WTC11 (cell line): ENCODE measurements at places on chromosomes 2 and 18.
A peak's percentile ranks its signal among the peaks of the same experiment; 100 is the strongest.

DNA sequence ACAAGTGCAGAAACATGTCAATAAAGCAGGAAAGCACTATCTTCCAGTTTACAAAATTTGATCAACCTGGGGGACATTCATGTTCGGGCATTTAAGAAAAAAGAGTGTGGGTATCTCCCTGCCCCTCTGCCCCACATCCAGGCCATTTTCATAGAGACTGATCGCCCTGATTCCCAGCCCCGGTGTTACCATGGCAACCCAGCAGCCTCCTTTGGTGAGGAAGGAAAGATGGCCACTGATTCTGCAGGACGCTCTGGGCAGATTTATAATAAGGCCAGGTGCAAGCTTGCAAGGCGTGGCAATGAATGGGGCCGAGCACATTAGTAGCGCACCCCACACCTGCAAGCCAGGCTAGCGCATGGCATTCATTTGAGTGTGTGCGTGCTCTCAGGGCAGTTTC is 36.7 kb upstream of the ARL4C start:
- no peaks in the 10 kb centered on the region for H3K27me3 ChIP-seq
- H3K4me3 ChIP-seq: no peak overlapping the region
- DNase-seq: no peak
- peaks cover 7% of the 10 kb centered on the region for H3K36me3 ChIP-seq
- H3K27ac ChIP-seq: no peak overlapping the region
- H3K4me1 ChIP-seq: peaks cover 19% of the 10 kb centered on the region

GRCh38 chr2:198873503-198874471 is 584.0 kb downstream of the SATB2 start:
- no peaks in the 10 kb centered on the region for H3K4me1 ChIP-seq
- no peaks in the 10 kb centered on the region for H3K27me3 ChIP-seq
- no peak overlapping the region for H3K27ac ChIP-seq
- H3K36me3 ChIP-seq: 0 out of 2 replicates have a peak, but pooled peaks cover 5% of the 10 kb centered on the region
- no peak overlapping the region for H3K4me3 ChIP-seq

DNA sequence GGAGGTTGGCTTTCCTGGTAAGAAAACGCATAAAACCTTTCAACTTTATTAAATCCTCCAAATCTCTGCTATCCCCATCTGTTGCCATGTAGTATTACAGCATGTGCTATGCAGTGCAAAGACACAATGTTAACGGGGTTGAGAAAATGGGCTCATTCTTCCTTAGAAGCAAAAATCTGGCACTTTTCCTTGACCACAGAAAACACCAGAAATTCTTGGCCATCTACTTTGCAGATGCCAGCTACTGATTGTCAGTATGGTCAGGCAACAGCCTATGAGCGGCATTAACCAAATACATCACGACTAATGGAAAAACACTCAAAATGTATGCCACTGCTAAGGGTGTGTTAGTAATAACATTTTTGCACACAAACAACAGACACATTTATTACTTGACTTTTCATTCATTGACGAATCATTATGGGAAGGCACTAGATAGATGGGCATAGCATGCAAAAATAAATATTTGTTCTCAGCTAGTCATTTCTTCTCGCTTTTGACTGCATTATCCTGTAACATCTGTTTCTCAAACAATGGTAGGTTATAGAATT is 65.2 kb upstream of the CRIM1 start:
- H3K4me3 ChIP-seq: no peak overlapping the region
- H3K4me1 ChIP-seq: peaks cover 17% of the 10 kb centered on the region
- H3K36me3 ChIP-seq: no peaks in the 10 kb centered on the region
- DNase-seq: no peak

DNA sequence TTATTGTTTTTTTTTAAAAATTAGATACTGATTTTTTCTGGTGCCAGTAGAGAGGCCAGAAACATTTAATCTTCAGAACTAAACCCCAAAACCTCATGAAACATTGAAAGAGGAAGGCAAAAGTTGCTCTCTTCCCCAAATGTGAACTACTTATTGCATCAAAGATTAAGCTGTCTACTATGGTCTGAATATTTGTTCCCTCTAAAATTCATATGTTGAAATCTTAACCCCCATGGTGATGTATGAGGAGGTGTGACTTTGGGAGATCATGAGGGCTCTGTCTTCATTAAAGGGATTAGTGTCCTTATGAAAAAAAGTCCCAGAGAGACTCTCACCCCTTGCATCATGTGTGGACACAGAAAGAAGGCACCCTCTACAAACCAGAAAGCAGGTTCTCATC is 28.2 kb upstream of the SLC8A1 start:
- H3K27ac ChIP-seq: no peak overlapping the region
- H3K36me3 ChIP-seq: peaks cover 4% of the 10 kb centered on the region
- no peak overlapping the region for H3K4me3 ChIP-seq

DNA sequence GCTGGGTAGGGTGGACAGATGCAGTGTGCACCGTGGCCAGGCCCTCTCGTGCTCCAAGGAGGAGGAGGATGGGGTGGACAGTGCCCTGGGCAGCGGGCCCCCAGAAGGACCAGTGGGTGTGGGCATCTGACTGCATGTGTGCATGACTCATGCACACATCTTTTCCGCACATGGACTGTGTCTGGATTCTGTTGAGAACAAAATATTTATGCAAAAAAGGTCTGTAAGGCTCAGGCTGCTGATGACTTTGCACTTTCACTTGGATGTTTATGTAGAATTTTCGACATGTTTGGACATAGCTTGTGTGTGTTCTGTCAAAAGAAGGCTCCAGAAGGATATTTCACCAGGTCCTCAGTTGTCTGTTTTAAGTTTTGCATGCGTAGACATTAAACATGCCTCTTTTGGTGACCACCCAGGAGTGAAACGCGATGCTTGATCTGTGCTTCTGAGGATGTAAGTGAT is 45.6 kb downstream of the MTCL1 start:
- H3K27ac ChIP-seq: peak overlapping the region; percentile 64; the same call in 1 of the 2 replicates
- peaks cover 33% of the 10 kb centered on the region for H3K36me3 ChIP-seq
- no peaks in the 10 kb centered on the region for H3K27me3 ChIP-seq
- no peak overlapping the region for H3K4me3 ChIP-seq
- peaks cover 3% of the 10 kb centered on the region; the same call in 1 of the 2 replicates for H3K4me1 ChIP-seq

DNA sequence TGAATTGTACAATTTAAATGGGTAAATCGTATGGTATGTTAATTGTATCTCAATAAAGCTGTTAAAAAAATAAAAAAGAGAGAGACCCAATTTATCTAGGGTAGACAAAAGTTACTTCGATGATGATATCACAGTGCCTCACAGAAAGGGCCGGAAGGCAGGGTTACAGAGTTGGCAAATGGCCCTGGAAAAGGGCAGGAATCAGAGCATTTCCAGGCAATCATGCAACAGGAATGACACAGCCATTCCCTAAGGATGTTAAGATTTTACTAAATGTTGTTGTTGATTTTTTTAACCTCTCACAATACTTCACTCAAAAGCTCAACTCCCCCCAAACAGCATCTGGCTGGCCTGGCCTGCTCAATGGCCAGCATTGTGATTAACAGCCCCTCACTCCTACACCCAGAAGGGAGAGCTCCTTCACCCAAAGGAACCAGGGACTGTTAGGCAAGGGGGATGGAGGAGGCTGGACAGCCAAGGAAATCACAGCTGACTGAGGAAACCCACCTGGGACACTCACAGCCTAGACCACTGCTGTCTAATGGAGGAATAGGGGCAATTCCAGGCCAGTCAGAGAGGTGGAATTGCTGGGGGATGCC is 7.7 kb upstream of the SP100 start:
- H3K4me1 ChIP-seq: peaks cover 9% of the 10 kb centered on the region
- no peak overlapping the region for H3K27ac ChIP-seq
- no peak overlapping the region for H3K4me3 ChIP-seq
- no peaks in the 10 kb centered on the region for H3K36me3 ChIP-seq
- no peak for DNase-seq

GRCh38 chr18:8614875-8615274 is 5.6 kb downstream of the RAB12 start:
- H3K27me3 ChIP-seq: no peaks in the 10 kb centered on the region
- peaks cover 51% of the 10 kb centered on the region for H3K36me3 ChIP-seq
- H3K4me3 ChIP-seq: peak overlapping the region; percentile 42
- peak overlapping the region; percentile 96 for H3K27ac ChIP-seq
- DNase-seq: no peak

DNA sequence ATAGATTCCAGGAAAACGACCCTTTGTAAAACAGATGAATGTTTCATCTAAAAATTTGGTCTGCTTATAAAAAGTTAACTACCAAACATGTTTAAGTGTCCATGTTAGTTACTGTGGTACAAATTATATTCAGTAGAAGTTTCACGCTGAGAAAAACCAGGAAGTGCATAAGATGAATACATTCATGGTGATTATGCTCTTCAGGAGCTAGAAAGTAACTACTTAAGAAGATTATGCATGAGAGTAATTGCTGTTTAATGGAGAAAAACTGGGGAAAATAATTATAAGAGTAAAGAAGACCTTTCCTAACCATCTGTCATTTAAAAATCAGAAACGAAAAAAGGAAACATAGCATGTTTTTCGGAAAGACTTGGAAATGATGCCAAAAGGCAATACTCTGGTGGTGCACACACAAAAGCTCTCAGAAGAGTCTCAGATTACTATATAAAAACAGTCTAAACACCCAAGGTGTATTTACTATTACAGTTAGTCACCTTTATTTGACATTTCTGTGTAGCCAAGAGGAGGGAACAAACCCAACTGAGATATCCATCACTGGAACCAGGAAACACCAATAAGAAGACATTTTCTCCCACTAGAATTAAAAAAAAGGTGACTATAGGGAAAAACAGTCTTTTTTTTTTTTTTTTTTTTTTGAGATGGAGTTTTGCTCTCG is 38.8 kb upstream of the METTL21A start:
- H3K36me3 ChIP-seq: no peaks in the 10 kb centered on the region
- H3K4me1 ChIP-seq: peaks cover 18% of the 10 kb centered on the region
- no peak for DNase-seq
- no peak overlapping the region for H3K4me3 ChIP-seq

DNA sequence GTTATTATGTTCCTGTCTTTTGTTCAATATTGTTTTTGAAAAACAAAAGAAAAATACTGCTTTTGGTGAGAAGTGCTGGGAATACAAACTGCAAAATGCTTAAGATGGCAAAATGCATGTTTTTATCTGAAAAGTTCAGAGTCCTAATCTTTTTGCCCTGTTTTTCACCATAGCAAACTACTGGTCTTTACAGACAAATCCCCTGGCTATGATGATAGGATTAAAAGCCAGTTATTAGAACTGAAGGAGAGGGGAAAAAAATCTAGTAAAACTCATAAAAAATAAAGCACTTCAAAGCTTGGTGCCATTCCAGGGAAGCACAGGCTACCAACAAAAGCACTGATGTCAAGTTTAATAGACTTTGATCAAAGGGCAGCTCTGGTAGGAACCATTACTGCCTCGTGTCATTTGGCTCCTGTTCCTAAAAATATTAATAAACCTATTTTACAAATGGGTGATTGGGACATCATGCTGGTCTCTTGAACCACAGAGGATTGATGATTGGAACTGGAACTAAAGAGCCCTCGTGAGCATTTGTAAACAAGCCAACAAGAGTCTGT is 194.7 kb downstream of the RAB3GAP1 start:
- H3K4me1 ChIP-seq: no peaks in the 10 kb centered on the region
- H3K27ac ChIP-seq: no peak overlapping the region
- DNase-seq: no peak
- H3K4me3 ChIP-seq: no peak overlapping the region
- H3K27me3 ChIP-seq: no peaks in the 10 kb centered on the region; the same call in 1 of the 2 replicates

DNA sequence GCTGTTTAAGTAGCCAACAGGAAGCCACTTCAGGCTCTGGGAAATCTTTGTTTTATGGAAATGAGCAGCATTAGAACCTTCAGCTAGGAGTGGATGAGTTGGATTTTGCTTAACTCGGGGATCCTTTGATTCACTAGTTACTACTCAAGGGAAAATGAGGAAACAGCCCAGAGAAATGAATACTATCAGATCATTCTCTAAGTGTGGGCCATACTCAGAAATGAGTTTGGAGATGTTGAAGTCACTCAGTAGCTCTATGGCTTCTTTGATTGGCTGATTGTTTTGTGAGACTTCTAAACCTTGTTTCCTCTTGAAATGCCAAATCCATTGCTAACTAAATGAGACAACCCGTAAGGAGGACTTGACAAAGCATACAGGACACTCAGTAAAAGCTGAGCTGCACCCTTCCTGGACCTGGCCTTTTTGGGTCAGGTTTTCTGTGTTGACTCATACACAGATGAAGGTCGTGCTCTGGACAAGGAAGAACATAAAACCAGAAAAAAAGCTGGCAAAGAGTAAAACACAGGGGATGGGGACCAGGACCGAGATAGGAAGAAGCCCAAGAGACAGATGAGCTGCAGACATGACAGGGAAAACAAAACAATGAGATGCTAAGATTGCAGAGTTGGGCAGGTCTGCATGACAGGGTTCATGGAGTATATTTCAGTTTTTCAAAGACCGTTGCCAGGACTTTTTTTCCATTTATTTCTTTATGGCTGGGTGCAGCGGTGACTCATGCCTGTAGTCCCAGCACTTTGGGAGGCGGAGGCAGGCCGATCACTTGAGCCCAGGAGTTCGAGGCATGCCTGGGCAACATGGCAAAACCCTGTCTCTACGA is 41.6 kb downstream of the INO80C start:
- no peak overlapping the region for H3K27ac ChIP-seq
- H3K4me3 ChIP-seq: no peak overlapping the region
- H3K4me1 ChIP-seq: peaks cover 17% of the 10 kb centered on the region
- no peaks in the 10 kb centered on the region for H3K36me3 ChIP-seq

- H3K27me3 ChIP-seq: no peaks in the 10 kb centered on the region
- no peak overlapping the region for H3K27ac ChIP-seq
- no peak for DNase-seq
- peaks cover 3% of the 10 kb centered on the region for H3K4me1 ChIP-seq
- no peak overlapping the region for H3K4me3 ChIP-seq
- H3K36me3 ChIP-seq: no peaks in the 10 kb centered on the region
These were observed 462.7 kb downstream of the TGIF1 start for GRCh38 chr18:3912705-3913104.

- H3K36me3 ChIP-seq: no peaks in the 10 kb centered on the region
- no peak overlapping the region for H3K4me3 ChIP-seq
- peaks cover 9% of the 10 kb centered on the region for H3K4me1 ChIP-seq
- DNase-seq: peak; percentile 21
- H3K27me3 ChIP-seq: peaks cover 66% of the 10 kb centered on the region
These were observed 317.6 kb downstream of the TNS1 start for GRCh38 chr2:217685255-217685605.
